SJCRH30 (cell line): ENCODE measurements at places on chromosomes 13 and 19.

- H3K27me3 ChIP-seq, result no peaks in the 10 kb centered on the region
- H3K27ac ChIP-seq, result no peak overlapping the region
- H3K4me1 ChIP-seq, result peaks cover 12% of the 10 kb centered on the region
- no peaks in the 10 kb centered on the region for H3K36me3 ChIP-seq
- no peak overlapping the region for H3K4me3 ChIP-seq
- DNase-seq, result no peak
Measured at GRCh38 chr13:23966691-23967615, 69.7 kb upstream of the C1QTNF9B start.

GRCh38 chr19:3880471-3881271 is at the start of gene ATCAY:
Gene ATCAY, plus strand, starts transcription at chr19:3880685. Its CDS starts 5,083 bp downstream, at chr19:3885768.
- no peaks in the 10 kb centered on the region for H3K27me3 ChIP-seq
- no peak for DNase-seq
- no peak within 1 kb of the TSS for H3K27ac ChIP-seq
- H3K4me1 ChIP-seq, result no peaks in the 10 kb centered on the region
- H3K4me3 ChIP-seq, result no peak within 1 kb of the TSS

DNA sequence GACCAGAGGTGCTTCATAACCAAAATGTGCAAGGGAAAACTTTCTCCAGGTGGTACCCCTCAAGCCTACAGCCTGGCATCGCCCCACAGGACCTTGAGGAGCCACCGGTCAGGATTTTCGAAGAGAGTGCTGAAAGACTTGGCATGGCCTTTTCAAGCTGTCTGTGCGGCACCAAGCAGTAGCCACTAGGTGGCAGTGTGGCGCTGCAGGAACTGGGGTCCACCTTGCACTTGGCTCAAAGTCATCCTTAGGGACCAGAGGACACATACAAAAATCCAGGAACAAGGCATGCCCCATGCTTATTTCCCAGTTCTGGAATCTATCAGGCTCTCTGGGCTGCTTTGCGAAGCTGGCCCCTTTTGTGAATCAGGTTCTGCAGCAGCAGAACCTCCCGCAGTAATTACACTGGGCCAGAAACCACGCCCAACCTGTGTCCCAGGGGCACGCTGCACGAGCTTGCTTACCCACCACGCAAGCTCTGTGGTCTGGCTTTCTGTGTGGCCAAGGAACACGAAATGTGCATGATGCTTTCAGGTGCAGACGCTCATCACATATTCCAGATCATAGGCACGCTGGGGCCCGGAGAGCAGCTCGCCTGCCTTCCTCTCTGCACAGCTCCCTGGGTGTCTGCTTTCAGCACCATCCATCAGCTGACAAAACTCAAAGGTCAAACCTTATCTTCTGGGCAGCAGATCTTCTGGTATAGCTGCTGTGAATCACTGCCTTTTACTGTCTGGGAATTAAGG is 87.2 kb downstream of the SLC7A1 start:
- no peak overlapping the region for H3K4me3 ChIP-seq
- H3K27me3 ChIP-seq, result no peaks in the 10 kb centered on the region
- peaks cover 19% of the 10 kb centered on the region for H3K4me1 ChIP-seq
- H3K27ac ChIP-seq, result no peak overlapping the region
- DNase-seq, result peak; percentile 76

DNA sequence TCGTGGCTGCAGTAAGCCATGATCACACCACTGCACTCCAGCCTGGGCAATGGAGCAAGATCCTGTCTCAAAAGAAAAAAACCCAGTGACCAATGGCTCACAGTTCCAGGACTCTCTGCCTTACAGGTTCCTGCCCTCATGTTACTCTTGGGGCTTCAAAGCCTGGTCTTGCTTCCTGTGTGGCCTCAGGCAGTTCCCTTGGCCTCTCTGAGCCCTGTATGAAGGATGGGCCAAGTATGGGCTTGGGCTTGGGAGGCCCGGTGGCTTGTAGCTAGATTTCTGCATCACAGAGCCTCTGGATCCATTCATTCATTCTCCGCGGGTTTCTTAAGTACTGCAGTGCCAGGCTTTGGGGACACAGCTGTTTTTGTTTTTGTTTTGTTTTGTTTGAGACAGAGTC is 780 bp upstream of the TSPAN16 start:
- DNase-seq, result no peak
- no peak overlapping the region for H3K4me3 ChIP-seq
